Germinal center (tissue), 1 donor: ENCODE measurements at places on chromosomes 2 and 18.

GRCh38 chr2:167817908-167818307 is 429.5 kb downstream of the STK39 start:
- DNase-seq = no peak

GRCh38 chr2:85501248-85501647 is 37.7 kb upstream of the MAT2A start:
- no peak for DNase-seq

- no peak for DNase-seq
These were observed 145.2 kb downstream of the CELF4 start for GRCh38 chr18:37420315-37420880.

DNA sequence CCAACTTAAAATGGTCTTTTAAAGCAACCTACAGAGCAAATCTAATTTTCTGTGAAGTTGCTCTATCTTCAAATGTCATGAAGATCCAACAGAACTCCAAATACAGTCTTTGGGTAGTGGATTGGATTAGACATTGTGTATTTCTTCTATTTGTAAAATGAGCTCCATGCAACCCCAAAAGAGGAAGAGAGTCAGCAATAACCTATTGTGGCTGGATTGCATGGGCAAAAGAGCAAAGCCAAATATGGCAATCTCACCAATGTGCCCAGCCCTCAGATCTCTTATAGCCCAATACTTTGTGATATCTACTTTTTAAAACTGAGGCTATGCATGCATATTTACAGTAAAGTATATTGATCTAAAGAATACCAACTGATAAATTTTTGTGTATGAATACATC is 146.3 kb downstream of the TXNL1 start:
- DNase-seq = no peak

DNA sequence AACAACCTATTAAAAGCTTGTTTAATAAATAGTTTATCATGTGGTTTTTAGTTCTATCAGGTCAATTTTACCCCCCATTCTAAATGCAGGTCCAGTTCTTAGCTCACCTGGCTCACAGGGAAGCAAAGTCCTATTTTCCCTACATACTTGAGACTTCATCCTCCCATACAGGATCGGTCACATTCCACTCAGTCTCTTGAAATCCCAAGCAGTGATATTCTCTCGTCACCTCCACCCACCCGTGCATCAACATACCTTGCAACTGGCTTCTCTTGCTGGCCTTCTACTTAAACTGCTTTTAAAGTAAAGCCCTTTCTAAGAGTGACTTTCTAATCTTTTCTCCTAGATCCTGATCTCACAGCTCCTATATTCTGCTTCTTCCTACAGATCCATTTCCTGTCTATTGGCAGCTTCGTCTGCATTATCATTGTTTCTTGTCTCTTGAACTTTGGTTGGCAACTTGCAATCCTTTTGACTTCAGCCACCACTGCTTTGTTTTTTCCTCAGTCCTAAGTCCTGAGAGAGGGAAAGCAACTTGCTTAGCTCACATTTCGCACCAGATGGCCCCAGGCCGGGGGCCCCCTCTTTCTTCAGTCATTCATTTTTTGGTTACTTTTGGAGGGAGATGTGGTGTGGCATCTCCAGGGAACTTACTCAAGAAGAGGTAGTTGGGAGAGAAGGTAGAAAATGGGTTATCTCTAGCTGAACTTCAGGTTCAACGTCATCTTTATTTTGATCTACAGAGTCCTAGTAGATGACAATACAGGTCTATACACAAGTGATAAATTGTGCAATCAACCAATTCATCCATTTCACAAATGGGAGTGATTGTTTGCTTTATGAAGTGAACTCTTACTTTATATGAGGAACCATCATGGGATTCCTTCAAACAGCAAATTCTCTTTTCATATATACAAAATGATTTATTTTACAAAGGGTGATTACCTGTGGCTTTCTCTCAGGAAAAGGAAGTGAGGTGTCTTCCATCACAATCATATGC is 23.9 kb upstream of the NCOA1 start:
- DNase-seq = no peak

DNA sequence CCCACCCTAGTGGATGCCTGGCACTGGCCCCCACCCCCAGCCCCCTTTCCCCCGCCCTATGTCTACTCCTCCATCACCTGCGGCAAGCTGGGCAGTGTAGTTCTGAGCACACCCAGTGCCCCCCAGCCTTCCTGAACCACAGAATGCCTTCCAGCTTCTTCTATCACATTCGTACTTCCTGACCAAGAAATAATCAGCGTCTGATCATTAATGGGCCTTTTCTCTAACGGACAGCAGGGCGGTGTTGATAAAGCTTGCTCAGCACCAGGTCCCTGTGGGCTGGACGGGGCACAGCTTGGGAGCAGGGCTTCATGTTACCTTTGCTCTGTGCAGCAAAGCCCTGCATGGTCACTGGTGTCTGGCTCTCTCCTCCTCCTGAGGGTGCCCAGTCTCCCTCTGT is 15.4 kb downstream of the UXS1 start:
- DNase-seq = no peak

DNA sequence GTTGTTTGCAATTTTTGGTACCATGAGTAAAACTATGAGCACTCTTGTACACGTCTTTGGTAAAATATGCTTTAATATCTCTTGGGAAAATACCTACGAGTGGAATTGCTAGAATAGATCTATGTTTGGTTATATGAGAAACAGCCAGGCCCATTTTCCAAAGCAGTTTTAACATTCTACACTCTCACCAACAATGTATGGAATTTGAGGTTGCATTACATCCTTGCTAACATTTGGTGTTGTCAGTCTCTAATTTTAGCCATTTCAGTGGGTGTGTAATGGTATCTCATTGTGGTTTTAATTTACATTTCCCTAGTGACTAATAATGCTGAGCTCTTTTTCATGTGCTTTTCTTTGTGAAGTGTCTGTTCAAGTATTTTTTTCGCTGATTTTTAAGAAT is 118.9 kb upstream of the TCF4 start:
- DNase-seq = no peak

DNA sequence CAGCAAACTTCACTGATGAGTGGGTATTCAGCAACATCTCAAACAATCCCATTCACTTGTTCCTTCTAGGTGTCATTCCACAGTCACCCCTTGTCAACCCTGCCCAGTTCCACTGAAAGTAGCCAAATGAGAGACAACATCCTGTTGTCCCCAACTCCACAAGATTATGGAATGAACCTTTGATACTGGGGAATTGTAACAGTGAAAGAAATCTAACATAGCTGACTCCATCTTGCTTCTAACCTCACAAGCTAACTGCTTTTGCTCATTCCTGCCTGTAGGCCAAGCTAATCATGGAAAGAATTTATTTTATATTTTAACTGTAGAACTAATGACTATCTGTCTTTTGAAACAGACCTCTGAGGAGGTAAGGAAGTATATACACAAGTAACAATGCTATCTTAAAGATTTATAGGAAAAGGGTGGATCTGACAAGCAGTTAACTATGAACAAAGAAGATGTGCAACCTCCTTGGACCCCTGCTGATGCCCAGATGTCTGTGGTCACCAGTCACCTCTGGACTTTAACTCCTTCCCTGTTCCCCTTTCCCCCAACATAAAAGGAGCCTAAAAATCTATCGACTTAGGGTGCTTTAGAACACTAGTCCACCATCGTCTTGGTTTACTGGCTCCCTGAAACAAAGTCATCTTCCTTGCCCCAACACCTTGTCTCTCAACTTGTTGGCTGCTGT is 6.9 kb upstream of the ANXA4 start:
- DNase-seq = no peak

GRCh38 chr2:231924889-231925275 is 1.3 kb downstream of the NPPC start:
- no peak for DNase-seq

DNA sequence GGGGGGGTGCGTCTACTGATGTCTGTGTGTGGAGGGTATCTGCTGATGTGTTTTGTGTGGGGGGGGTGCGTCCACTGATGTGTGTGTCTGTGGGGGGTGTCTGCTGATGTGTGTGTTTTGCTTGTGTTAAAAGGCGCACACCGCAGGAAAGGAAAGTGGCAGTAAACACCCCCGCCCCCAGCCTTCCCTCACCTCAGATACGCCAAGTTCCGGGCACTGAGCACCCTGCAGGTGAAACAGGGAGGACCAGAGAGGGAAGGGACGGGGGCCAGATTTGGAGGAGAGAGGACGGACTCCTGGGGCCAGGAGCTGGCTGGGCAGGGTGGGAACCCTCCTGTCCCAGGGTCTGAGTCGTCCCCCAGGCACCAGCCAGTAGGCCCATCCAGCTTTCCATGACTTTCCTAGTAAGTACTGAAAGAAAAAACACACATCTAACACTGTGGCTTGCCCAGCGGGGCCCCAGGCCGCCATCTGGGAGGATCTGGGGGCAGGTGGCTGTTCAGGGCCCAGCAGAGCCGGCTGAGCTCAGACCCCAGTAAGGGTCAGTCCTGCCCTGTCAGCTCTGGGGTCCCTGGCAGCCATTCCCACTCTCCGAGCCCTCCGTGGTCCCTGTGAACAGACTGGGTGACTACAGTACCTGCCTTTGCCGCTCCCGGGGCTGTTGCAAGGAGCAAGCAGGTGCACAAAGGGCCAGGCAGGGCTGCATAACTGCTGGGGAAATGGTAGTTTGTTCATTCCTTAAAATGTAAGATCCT is 126.9 kb downstream of the NFATC1 start:
- DNase-seq = no peak

- DNase-seq = no peak
These were observed 162.3 kb upstream of the NXPH2 start for GRCh38 chr2:138942466-138942865.

DNA sequence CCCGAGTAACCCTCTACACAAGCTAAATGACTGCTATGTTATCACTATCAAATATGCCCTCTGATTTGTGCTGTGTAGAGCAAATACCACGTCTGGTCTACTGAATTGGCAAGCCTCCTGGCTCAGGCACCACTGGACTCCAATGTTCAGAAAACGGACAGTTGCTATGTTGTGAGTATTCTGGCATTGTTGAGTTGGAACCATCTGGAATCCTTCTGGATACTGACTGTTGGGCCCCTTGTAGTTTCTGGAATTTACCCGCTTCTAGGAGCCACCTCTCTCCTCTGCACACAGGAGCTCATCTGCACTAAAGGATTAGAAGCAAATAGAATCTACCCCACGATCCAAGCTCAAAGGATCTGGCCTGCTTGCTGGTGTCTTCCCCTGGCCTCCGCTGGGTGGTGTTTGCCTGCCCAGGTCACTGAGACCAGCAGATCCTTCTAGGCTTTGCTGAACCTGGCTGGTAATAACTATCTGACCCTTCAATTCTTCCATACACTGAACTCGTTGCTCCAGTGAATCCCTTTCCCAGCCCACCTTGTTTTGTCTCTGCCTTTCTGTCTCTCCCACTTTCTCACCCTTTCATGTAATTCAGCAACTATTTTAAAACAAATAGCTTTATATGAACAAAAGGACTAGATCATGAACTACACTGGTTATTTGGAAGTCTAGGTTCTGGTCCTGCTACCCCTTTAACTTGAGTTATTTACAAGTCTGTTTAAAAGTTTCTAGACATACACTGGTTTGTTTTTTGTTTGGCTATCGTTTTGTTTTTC is 2.1 kb upstream of the HAAO start:
- DNase-seq = no peak

DNA sequence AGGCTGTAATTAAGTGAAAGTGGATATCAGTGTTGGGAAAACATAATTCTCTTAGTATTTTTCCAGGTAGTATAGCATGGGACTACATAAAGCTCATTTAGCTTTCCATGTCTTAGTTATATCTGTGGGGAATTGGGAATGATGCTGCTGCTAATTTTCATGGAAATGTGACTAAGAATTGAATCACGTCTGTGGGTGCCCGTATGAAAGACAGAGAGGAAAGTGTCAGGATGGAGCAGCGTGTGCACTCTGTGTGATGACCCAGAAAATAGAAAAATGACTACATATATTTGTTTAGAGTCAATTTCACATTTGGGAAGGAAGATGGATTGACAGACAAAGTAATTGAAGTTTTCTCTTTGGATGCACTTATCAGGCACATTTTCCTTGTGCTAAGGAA is 212.1 kb downstream of the PTPRM start:
- DNase-seq = no peak

DNA sequence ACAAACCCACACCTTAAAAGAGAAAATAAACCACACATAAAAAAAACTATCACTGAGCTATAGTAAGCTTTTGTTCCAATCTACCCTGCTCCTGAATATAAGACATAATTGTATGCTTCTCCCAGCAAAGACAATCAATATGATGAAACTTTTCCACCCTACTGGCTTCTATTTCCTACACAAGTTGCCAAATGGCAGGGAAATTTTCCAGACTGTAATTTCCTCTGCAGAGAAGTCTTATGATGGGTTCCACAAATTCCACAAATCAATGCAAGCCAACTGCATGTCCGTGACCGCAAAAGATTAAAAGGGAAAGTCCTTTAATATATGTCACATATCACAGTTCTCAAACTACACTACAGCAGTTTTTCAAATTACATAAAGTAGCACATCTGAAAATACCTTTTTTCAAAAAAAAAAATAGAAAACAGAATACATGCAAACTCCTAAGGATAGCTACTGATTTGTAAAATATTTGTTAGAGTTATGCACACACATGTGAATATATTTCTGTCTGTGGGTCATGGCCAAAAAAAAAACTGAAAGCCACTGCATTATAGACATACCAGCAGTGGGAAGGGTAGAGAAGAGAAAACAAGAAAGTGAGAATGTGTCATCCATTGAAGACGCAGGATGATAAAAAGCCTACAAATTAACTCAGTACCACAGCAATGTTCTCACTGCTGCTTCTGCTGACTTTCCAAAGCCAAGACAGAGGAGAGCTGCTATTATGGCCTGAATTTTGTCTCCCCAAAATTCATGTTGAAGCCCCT is 61.4 kb downstream of the RPL31 start:
- DNase-seq = no peak
